ENCODE measurements at places on chromosomes 1 and 21.
A peak's percentile ranks its signal among the peaks of the same experiment; 100 is the strongest.

DNA sequence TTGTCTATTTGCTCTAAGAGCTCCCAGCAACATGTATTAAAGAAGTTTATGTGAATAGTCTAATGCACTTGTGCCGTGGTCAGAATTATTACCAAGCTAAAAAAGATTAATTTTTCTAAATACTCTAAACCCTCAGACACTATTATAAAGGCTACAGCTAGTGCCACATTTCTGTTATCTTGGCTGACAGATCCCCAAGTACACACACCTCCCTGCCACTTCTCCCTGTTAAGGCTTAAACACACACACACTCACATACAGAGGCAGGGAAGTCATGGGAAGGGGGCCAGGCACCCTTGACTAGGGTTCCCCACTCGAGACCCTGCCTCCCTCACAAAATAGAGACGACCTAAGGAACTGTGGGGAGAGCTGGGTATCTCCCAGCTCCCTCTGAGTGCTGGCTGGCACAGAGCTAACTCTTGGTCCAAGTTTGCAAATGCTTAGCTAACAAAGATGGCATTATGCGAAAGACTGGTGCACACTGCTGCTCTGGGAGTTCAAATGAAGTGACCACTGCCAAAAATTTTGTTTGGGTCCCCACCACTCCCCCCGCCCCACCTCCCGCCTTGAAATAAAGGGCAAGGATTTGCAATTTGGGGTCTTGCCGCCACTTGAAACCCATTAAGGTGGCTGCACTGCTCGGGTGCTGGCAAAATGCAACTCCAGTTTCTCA lies 9.8 kb downstream of the SSBP3 start:
- no peak for DNase-seq

GRCh38 chr21:40049031-40049930 lies 182.0 kb downstream of the PCP4 start:
- DNase-seq = no peak

- DNase-seq = no peak
Measured at GRCh38 chr21:46549650-46550049, 55.2 kb downstream of the S100B start.

DNA sequence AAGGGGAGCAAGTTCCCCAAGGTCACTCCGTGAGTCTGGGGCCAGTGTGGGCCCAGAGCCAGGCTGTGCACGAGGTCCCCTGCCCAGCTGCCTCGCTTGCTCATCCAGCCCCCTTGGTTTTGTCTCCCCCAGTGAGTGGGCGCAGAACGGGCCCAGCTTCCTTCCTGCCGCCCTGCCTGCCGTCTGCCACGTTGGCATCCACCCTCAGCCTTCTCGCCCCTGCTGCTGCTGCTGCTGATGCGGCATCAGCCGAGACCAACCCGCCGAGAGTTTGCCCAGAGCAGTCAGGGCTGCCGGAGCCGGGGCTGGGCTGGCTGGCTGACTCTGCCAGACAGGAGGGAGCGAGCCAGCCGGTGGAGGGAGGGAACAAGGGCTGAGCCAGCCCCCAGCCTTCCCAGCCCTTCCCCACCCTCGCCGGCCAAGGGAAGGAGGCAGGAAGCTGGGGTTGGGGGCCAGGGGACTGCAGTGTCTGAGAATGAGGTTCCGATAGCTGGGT lies 31.4 kb upstream of the WASF2 start:
- no peak for DNase-seq

DNA sequence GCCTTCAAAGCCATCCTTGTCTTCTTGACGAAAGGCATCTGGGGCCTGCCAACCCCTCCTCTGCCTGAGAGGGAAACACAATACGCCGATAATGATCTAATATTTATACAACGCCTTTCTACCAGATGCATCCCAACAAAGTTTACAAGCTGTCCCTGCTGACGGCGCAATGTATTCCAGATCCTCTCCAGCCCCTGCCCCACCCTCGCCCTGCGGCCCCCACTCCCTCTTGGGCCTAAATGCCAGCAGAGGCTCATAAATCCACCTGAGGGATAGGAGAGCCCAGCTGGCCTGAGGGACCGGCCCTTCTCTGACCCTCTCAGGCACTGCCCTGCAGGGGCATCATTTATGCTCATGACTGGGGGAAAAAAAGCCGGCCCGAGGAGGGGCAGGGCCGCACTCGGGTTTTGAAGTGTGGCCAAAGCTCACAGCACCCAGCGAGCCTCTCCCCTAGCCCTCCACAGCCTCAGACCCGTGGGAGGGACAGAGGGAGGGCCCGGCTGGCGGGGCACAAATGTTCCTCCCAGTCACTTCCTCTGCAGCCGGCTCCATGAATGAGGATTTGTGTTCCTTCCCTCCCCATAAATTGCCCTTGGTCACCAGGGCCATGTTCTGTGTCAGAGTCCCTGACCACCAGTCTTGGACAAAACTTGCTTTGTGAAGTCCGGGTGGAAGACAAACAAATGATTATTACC lies 140.3 kb downstream of the FOXD2 start:
- peak; percentile 50 for DNase-seq

GRCh38 chr1:11187931-11188330 lies 1.2 kb upstream of the ANGPTL7 start:
- peak; percentile 32 for DNase-seq

- DNase-seq = no peak
Measured at GRCh38 chr1:17145648-17146047, 26.4 kb upstream of the PADI2 start.

GRCh38 chr1:239891621-239892358 lies 199.9 kb upstream of the FMN2 start:
- no peak for DNase-seq

DNA sequence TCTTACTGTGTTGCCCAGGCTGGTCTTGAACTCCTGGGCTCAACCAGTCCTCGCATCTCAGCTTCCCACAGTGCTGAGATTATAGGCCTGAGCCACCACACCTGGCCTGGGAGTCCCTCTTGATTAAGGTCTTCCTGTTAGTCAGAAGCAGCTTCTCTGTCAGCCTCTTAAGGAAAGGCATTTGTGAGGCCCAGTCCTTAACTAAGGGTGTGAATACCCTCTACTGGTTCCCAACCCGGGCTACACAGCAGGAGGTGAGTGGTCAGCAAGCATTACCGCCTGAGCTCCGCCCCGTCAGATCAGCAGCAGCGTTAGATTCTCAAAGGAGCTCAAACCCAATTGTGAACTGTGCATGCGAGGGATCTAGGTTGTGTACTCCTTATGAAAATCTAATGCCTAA lies 117.2 kb downstream of the DYRK1A start:
- DNase-seq = no peak

DNA sequence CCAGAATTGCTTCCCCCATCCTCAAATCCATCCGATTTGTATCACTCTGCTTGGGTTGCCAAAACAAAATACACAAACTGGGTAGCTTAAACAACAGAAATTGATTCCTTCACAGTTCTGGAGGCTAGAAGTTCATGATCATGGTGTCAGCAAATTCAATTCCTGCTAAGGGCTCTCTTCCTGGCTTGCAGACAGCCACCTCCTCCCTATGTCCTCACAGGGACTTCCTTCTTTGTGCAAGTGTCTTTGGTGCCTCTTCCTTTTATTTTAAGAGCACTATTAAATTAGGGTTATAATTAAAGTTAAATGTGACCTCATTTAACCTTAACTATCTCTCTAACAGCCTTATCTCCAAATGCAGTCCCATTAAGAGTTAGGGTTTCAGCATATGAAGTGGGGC lies 112.8 kb downstream of the PLPP3 start:
- DNase-seq = no peak

- no peak for DNase-seq
Measured at GRCh38 chr1:157108448-157108847, 8.8 kb upstream of the ETV3L start.

- peak; percentile 38 for DNase-seq
Measured at GRCh38 chr1:86913399-86913895, 479 bp downstream of the SELENOF start.

GRCh38 chr21:44462834-44463200 lies 7.5 kb downstream of the LRRC3 start:
- no peak for DNase-seq

DNA sequence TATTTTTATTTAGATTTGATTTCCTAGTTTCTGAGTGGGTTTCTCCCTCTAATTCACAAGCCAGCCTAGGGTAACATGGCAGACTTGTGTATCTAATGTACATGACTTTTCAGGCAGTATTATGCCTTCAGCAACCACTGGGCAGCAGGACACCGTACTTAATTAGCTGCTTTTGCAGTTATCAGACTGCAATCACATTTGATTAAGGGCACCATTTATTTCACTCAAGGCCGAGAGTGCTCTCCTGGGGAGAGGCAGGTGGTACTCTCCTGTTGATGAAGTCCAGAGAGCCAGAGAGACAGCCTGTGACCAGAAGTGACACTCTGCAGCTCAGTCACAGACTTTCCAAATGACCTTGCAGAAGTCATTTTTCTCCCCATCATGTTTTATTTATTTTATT lies 18.7 kb downstream of the CYYR1 start:
- no peak for DNase-seq

DNA sequence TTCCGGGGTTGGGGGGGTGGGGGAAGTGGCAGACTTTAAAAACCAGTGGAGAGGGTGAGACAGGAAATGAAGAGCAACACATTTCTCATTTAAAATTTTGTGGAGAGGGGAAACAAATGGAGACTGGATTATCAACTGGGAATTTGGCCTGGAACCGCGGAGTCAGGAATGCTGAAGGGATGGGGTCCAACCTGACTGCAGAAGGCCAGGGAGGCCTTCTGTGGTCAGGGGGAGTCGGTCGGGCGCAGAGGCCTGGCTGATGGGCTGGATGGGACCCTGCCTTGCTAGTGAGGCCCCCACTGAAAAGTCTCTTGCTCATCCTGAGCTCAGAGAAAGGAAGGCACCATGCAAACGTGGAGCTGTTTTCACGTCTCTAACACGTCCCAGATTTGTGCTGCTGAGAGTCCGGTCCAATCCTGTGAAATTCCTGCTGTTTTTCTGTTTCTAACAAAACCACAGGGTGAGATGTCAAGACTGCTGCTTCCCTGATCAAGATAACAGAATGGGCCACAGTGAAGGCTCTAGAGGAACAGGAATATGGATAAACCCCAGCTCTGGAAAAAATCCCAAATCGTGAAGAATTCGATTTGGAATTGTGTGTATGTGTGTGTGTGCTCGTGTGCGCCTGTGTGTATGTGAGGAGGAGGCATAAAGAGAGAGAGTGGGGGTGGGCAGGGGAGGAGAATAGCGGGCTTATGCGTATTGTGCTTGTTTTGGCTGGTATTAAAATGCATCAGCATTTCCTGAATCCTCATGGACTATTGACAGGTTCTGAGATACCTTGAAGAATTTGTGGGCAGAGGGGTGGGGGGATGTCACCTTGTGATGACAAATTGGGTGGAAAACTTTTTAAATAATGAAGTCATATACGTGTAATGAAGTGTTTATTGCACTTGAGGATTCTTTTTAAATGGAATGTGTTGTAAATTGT lies 117.4 kb downstream of the NGF start:
- DNase-seq = peak; percentile 29

DNA sequence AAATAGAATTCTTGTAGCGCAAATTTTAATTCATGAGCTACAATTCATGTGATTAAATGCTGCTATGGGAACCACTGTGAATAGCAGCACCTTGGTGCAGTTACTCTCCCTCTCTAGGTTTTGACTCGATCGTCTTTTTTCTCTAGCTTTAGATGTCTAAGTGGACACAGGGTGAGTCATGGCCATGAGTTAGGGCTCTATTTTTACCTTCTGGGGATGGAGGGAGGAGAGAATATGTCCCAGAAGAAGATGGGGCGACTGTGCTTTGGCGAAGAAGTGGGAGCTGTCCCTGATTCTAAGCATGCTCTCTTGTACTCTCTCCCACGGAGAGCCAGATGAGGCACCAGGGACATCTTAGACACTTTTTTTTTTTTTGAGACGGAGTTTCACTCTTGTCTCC lies 1.6 kb upstream of the OR2B11 start:
- DNase-seq = no peak

DNA sequence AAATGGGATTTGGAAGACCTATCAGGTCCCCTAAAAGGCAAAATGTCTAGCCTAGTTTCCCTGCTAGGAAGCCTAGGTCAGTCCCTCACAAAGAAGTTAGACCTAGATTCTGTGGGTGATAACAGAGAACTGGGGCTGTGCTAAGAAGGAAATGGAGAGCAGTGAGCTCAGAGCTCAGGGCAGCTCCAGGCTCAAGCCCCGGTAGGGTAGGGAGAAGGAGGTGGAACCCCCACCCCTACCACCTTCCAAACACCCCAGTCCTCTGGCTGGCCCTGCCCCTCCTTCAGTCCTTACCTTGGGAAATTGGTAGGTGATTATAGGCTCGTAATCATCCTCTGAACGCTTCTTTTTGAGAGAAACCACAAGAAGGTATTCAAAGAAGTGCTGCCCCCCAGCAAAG lies 1.1 kb downstream of the DENND2D start:
- DNase-seq = no peak

- peak; percentile 66 for DNase-seq
Measured at GRCh38 chr1:29237852-29238619, 1.7 kb downstream of the PTPRU start.

GRCh38 chr1:7752512-7753417 lies 18.3 kb upstream of the VAMP3 start:
- peak; percentile 66 for DNase-seq

- DNase-seq = no peak
Measured at GRCh38 chr1:241202401-241202800, 154.6 kb downstream of the RGS7 start.

DNA sequence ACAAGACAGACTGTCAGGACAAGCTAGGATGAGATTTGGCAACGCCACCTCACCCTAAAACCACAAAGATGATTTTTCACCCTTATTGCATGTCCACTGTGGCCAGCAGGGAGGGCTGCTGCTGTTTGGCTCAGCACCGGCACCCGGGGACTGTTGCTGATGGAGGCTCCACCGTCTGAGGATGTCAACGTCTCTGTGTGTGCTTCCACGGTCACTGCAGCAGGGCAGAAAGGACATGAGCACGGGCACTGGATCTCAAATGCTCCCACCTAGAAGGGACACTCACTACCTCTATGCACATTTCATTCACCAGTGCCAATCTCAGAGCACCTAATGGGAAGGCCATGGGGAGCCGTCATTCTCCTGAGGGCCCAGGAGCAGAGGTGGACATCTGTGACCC lies 599.6 kb downstream of the PTPRU start:
- DNase-seq = peak; percentile 40

GRCh38 chr1:181425566-181425965 lies 57.8 kb upstream of the CACNA1E start:
- DNase-seq = no peak

- no peak for DNase-seq
Measured at GRCh38 chr1:242554577-242554976, 30.1 kb upstream of the PLD5 start.

GRCh38 chr1:61334718-61335589 lies 252.6 kb downstream of the NFIA start:
- DNase-seq = no peak

GRCh38 chr1:48442864-48443619 lies 29.0 kb downstream of the SPATA6 start:
- no peak for DNase-seq

GRCh38 chr1:97668945-97669344 lies 251.9 kb downstream of the DPYD start:
- DNase-seq = peak; percentile 60
